GM20000 (cell line): ENCODE measurements at places on chromosomes 16 and 17.

DNA sequence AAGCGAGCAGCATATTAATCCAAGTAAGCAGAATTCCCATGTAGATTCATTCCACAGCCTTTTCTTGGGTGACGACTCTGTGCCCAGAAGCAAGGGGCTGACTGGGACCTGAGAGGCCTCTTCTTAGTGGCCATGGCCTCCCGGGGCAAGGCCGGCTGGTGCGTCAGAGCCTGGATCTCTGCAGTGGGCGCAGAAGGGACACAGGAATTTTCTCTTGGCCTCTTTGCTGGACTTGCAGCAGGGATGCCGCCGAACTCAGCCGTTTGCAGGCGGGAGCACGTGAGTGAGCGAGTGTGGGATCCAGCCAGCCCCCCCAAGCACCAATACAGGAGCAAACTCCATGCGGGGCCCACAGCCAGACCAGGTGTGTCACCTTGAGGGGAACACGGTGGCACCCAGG, 151.8 kb downstream of the RPTOR start:
- DNase-seq, result no peak

GRCh38 chr17:70158591-70158990, 10.7 kb upstream of the KCNJ2 start:
- no peak for DNase-seq

- DNase-seq, result no peak
These were observed 14.0 kb upstream of the PABPN1L start for GRCh38 chr16:88880226-88881006.

- no peak for DNase-seq
These were observed 6.3 kb downstream of the RAB40C start for GRCh38 chr16:595942-596735.

DNA sequence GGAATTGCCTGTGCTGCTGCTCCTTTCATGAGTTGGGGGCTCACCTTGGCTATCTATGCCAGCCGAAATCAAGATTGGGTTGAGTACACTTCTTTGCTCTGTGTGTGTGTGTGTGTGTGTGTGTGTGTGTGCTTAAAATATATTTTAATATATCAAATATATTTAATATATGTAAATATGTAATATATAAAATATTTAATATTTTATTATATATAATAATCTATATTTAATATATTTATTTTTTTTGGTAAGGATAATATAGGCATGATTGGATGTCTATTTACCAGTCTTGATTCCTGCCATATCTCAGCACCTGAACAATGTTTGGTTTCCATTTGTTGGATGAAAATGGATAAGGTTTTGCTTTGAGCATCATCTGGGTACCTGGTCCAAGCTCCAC, 399.3 kb downstream of the CA10 start:
- no peak for DNase-seq

DNA sequence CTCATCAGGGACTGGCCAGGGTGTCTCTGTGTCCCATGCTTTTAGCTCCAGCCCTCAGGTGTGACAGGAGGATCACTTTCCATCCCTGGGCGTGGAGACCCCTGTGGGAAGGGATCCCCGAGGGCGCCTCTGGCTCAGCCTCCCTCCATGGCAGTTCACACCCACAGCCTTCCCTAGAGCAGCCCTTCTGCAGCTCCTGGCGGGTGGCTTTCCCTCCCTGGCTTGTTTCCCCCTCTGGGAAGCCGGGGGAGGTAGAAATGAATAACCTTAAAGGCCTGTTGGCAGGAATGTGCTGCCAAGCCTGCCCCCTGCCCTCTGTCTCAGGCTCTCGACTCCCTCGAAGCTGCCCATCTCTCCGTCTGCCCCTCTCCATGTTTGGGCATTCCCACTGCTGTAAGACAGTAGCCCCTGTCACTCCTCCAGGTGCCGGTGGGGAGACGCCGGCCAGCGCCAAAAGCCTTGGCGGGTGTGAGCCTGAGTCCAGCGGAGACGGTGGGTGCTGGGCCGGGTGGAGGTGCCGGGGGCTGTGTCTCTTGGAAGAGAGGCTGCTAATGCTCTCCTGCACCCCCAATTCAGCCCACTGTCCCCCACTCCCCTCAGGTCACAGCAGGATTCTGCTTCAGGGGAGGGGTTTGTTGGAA, 2.1 kb upstream of the ATP2A1 start:
- DNase-seq, result no peak

- DNase-seq, result no peak
These were observed 32.9 kb upstream of the FBXO47 start for GRCh38 chr17:39000021-39000601.

- no peak for DNase-seq
These were observed 834.2 kb upstream of the SOX9 start for GRCh38 chr17:71286625-71287024.

- no peak for DNase-seq
These were observed 25.9 kb downstream of the AP2B1 start for GRCh38 chr17:35612924-35613521.

DNA sequence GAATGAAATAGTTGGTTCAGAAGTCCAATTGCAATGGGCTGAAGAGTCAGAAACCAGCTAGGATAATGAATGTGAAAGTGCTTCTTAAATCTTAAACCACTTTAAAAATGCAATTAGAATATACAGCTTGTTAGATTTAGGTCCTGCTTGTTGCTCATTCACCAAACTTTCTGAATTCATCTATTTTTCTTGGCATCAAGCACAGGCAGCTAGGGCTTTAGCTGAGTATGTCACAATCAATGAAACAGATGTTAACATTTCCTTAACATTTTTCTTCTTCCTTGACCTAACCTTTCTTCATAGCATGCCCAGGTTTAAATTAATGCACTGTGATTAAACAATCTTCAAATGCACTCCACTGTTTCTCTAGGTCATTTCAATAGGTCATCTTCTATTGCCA, 14.4 kb downstream of the KIF2B start:
- DNase-seq, result no peak

DNA sequence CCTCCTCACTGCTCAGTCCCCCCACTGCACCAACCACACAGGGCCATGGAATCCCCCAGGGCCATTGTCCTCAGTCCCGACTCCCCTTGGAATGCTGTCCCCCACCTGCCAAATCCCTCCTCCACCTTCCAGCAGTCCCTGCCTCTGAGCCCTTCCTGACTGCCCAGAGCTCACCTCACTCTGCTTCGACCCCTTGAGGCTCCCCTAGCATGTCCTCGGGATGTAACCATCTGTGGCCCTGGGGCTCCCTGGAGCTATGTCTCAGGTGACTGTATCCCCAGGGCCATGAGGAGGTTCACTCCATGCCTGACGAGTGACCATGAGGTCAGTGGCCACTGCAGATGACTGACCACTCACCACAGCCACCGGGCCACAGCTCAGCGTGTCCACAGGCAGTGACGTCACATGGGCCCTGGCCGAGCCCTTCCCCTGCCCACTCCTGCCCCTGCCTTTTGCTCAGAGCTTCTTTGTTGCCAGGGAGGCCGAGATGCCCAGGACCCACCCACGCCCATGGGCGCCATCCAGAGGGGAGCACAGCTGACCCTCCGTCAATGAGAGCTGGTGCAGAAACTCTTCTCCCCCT, 7.7 kb upstream of the PIEZO1 start:
- DNase-seq, result no peak

- DNase-seq, result peak; percentile 44
These were observed 41.8 kb downstream of the RAB11FIP4 start for GRCh38 chr17:31433091-31433790.

DNA sequence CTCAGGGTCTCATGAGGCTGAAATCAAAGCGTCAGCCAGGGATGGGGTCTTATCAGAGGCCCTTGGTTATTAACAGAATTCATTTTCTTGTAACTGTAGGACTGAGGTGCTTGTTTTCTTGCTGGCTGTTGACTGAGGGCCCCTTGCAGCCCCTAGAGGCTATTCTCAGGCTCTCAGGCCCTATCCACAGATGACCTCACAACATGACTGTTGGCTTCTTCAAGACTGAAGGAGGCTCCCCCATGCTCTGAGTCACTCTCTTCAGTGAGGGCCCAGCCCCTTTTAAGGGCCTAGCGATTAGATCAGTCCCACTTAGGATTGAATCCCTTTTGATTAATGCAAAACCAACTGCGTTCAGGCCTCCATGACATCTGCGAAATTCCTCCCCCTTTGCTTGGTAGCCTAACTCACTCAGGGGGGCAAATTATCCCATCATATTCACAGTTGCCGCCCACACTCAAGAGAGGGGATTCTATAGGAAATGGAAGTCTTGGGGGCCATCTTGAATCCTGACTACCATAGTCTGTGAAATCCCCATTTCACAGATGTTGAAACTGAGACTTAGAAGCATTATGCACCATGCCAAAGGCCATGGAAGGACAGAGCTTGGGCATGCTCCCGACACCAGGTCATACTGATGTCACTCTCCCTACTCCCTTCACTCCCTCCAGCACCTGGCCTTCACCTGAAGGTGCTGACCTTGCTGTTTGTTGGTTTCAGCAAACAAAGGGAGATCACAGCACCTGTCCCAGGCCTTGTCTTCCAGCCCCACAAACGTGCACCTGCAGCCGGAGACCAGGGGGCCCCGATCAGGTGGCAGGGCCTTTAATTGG, 592.3 kb downstream of the MAF start:
- DNase-seq, result no peak

DNA sequence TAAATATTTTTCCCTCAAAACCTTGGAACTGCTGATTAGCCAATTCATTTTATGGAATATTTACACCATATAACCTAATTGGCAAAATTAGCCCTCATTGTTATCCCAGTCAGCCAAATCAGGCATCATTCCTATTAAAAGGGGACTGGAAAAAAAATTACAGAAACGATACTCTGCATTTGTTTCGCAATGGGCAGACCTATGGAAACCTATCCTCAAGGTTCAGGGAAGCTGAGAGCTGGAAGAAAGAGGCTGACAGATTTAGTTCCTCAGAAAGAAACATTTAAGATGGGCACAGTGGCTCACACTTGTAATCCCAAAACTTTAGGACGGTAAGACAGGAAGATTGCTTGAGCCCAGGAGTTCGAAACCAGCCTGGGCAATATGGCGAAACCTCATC, 85.6 kb upstream of the RPH3AL start:
- no peak for DNase-seq

DNA sequence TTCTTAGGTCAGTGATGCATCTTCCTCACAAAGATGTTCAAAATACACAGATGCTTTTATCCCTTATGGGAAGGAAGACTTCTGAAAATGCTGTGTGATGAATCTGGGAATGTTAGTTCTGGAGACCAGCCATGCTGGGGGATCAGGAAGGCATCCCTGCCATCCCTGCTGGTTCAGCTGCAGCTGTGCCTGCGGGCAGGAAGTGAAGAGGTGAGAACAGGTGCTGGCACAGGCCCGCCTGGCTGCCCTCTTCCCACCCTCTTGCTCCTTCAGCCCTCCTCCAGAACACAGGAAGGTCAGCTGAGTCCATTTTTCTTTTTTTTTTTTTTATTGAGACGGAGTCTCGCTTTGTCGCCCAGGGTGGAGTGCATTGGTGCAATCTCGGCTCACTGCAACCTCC, 15.2 kb downstream of the RAB11FIP3 start:
- DNase-seq, result no peak

DNA sequence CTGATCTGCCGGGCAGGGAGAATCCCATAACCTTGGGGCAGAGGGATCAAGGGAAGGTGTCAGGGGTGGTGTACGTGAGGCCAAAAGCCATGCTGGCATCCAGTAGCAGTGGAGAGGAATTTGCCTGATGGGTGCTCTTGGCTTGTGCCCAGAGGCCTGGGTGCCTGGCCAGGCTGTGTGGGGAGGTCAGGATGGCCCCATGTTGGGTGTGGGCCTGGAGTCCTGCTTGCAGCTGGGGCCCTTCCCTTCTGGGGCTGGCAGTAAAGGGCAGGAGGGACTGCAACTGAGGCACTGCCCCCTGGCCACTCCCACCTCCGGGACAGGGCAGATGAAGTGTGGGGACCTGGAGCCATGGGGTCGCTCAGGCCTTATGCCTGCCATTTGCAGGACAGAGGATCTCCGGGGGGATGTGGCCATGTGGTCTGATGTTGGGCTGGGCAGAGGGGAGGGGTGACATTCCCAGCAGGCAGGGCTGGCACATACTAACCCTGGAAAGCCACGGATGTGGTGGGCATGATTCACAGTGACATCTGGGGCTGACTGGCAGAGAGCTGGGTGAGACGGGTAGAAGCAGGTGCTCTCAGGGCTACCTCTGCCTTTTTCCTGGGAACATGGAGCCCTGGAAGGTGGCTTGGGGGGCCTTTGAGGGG, 3.5 kb downstream of the FMNL1 start:
- DNase-seq, result no peak

DNA sequence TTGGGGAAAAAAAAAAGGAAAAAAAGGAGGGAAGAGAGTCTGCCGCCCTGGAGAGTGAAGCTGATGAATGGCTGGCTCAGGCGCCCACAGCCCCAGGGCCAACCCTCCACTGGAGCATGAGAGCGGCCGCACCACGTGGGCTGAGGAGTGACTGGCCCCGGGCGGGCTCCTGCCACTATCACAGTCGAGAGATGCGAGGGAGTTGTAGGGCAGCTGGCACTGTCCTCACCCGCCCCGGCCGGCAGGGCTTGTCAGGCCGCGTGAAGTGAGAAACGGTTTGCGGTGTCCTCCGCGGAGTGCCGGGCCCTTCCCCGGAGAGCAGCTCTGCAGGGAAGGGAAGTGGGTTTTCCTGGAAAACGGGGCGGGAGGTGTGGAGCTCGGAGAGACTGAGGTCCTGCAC, 45.9 kb downstream of the JPH3 start:
- DNase-seq, result no peak

GRCh38 chr17:44376124-44376523, 12.5 kb upstream of the FAM171A2 start:
- DNase-seq, result peak; percentile 75

DNA sequence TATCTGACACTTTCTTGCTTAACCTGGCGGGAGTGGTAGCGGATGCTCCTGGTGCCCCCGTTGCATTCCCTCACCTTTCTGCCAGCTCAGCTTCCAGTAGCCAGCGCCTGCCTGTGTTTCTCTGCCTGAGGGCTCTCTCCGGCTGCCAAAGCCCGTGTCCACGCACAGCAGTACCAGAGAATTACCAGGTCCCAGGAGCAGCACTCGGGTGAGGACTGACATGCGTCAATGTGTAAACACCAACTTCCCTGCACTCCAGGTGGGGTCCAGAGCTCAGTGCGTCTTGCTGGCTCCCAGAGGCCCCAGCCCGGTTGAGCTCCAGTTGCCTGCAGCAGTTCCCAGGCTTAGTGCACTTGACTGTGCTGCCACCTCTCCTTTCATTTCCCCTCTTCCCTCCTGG, 54.8 kb downstream of the CDH13 start:
- DNase-seq, result no peak
